ENCODE measurements at places on chromosomes 16 and 17. TPM values are rescaled to one million over a fixed set of nuclear protein-coding genes. Genes with fewer than 3 reads are reported as not detected.

- DNase-seq = no peak
These were observed 15.8 kb downstream of the IST1 start for GRCh38 chr16:71911121-71911520.

DNA sequence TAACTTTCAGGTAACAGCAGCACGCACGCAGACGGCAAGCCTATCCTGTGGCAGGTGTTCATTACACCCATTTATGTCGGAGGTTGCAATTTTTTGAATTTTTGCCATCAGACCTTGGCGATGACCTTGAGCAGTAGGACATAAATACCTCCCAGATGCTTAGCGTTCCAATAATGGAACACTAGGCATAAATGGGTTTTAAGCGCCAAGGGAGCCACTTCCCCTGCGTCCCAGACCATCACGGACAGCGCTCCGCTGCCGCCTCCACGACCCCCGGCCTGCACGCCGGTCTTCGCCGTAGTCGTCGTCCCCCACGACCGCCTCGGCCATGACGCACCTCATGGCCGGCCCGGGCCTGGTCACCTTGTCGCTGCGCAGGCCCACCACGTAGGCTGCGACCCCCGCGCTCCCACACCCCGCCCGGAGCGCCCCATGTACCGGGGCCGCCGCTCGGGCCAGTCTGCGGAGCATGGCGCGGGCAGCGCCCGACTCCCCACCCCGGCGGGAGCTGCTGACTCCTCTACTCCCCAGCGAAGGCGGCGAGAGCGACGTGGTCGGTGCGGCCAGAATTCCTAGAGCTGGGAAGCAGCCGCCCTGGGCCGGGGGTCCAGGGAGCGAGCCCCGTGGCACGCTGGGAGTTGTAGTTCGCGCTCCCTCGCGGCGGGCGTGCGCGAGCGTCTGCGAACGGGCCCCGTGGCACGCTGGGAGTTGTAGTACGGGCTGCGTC is 22.7 kb downstream of the TMEM235 start:
- peak; percentile 76 for DNase-seq

DNA sequence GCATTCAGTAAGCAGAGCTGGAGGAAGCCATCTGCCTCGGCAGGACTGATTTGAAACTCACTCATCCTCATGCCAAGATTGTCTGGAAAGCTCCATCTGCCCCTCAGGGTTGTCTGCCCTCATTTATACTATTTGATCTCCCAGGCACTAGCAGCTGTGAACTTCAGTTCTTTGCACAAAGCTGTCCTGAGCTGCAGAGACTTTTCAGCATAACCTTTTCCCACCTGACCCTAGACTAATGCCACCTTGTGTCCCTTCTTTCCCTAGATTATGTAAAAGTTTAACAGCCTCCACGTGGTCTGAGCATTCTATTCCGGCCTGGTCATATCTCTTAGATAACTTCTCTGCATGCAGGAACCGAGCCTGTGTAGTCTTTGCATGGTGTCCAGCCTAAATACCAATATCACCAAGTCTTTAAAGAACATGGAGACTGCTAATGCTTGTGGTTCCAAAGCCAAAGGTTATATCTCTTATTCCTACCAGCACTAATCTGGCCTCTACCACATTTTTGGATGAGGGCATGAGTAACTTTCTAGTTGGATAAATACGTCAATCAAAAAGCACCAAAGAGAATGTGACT is 29.1 kb downstream of the STAT5A start:
- no peak for DNase-seq

DNA sequence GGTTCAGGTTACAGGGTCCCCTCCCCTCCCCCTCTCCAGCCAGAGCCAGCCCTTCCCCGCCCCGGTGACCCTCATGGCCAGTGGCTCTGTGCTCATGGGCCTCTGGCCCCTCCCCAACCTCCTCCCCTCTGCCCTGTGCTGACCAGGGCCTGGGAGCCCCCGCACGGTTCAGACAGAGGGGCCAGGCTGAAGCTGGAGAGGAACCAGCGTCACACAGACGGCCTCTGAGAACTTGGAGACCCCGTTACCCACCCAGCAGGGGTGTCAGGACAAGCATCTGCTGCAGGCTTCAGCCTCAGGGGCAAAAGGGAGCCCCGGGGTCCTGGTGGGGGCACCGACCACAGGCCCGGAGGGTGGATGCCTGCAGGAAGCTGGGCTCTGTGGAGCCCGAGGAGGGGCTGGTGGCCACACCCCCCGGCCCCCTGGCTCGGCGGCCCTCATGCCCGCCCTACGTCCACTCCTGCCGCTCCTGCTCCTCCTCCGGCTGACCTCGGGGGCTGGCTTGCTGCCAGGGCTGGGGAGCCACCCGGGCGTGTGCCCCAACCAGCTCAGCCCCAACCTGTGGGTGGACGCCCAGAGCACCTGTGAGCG is at the start of gene WFIKKN1:
TSS of gene WFIKKN1 (plus strand) at position 171 of the 591 bp plus-strand sequence. CDS start at position 440, 269 bp downstream.
- DNase-seq = no peak

MPV17L gene
- total RNA-seq = 1.1 TPM

GRCh38 chr16:2143878-2144485 is 4.4 kb upstream of the RAB26 start:
- no peak for DNase-seq

OR1A1 gene
- total RNA-seq = not detected

GLP2R gene
- 0.16 TPM for total RNA-seq

DNA sequence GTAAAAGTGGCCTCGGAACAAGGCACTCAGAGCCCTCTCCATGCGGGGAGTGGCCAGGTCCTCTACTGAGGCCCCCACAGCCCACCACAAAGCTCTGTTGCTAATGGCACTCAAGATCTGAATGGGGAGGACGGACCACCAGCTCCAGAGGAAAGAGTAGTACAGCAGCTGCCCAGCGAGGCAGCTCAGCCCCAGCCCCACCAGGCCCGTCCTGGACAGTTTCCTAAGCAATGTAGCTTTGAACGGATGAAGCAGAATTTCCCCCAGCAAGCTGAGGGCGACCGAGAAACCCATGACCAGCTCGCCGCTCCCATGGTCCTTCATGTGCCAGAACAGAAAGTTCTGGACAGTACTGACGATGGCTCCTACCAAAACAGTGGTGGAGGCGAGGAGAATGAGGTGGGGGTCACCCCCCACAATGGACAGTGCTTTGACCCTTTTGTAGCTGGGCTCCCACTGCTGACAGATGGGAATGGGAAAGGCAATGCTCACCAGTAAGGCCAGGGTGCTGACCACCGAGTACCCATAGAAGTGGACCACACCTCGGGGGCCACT is 1.5 kb downstream of the MFSD6L start:
- DNase-seq = no peak

DNA sequence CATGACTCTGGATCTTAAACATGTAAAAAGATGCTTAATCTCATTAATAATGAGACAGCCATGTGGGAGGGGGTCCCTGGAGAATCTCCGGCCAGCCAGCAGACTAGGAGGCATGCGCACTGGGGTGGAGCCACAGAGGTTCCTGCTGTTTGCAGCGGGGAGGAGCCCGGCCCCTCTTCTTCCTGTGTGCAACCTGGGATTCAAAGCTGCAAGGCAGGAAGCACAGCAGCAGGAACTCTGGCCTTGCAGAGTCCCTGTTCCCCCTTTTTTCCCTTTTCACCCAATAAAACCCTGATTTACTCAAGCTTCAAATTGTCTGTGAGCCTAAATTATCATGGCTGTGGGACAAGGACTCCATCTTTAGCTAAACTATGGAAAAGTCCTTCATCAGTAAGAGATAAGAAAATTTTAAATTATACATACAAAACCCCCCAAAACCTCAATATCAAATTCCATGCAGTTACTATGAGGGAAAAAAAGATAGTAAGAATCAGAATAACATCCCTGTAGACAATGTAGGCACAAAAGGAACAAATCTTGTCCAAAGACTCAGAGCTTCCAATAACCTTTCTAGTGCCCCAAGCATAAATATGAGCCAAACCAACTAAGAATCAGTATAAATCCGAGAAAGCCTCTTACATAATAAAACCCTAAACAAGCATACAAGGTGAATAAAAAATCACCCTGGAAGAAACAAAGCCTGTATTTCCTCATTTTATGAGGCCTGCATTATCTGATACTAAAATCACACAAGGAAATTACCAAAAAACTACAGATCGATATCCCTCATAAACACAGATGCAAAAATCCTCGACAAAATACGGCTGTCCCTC is 12.1 kb downstream of the CFDP1 start:
- DNase-seq = peak; percentile 64

HLF gene
- total RNA-seq = 4.4 TPM

- no peak for DNase-seq
These were observed 27.3 kb downstream of the MIS12 start for GRCh38 chr17:5513628-5514027.

DNA sequence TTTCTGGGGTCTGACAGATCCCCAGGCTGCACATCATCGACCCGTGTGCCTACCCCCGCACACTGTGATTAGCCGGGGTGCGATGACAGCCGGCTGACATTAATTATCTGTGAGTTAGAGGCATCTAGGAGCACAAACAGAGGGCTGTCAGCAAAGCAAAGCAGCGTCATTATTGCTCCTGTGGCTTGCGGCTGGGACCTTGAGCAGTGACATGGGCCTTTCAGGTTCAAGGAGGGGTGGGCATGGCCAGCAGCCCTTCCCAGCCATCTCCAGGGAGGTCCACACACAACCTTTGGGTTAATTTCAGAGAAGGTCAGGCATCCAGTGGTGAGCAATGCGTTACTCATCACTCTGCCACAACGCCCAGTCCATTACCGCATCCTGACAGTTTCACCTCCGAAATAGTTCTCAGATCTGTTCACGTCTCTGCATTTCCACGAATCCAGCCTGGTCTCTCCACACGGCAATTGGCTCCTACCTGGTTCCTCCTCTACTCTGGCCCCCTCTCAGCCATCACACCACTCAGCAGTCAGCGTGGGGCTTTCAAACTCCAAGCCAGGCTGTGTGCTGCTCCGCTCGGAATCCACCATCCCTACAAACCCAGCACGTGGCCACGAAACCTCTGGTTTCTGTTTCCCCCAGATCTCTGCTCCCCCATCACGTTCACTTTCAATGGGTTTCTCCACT is 249.7 kb upstream of the C16orf82 start:
- DNase-seq = no peak

DNA sequence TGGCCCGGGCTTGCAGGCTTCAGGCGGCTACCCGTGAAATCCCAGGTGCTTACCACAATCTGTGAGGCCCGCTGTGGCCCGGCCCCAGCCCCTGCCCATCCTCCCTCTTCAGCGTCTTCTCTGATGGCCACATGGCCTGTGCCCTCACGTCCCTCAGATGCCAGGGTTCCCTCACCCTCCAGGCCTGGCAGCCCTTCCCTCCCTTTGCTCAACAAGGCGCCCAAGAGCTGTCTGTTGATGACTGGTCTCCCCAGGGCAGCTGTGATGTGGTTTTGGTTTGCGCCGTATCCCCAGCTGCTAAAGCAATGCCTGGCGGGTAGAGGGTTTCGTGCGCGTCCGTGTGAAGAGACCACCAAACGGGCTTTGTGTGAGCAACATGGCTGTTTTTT is 35.1 kb downstream of the PMM2 start:
- no peak for DNase-seq

CSH1 gene
- not detected for total RNA-seq

SRCIN1 gene
- total RNA-seq = not detected

- DNase-seq = no peak
These were observed 13.3 kb downstream of the TVP23A start for GRCh38 chr16:10805334-10805733.

Data from fibroblast of the aortic adventitia (primary cell).